ENCODE measurements at places on chromosomes 13 and 19.

- no peak for DNase-seq
Measured at GRCh38 chr13:101424381-101425155, 8.3 kb upstream of the NALCN start.

DNA sequence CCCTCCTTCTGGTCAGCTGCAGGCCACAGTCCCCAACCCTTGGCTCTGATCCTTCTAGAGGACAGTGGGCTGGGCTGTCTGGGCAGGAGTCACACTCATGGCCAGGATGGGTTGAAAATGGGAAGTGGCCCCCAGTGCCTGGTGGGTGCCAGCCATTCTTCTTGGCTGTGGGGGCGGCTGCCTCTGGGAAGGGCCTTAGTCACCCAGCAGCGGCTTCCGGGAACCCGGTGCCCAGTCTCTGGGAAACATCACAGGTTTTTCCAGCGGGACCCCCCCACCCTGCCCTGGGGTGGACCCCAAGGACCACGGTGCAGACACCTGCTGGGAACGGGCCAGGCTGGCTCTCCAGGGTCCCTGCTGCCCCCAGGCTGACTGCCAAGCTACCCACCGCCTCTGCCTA is 27.3 kb upstream of the SLC7A10 start:
- DNase-seq, result no peak

DNA sequence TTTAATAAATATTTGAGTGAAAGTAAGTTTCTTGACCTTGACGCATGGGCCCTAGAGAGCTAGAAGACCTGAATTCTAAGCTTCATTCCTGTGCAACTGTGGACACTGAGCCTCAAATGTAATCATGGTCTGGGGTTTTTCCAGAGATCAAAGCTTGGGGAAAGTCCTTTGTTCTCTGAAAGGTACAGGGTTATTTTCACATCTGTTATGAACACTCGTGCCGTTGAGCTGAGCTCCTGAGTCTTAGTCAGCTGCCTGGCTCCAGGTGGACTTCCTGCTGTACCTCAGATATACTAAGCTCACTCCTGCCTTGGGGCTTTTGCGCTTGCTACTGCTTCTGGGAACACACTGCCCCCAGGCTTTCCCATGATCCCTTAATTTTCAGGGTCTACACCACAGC is 7.5 kb upstream of the ZBTB32 start:
- DNase-seq, result peak; percentile 87

DNA sequence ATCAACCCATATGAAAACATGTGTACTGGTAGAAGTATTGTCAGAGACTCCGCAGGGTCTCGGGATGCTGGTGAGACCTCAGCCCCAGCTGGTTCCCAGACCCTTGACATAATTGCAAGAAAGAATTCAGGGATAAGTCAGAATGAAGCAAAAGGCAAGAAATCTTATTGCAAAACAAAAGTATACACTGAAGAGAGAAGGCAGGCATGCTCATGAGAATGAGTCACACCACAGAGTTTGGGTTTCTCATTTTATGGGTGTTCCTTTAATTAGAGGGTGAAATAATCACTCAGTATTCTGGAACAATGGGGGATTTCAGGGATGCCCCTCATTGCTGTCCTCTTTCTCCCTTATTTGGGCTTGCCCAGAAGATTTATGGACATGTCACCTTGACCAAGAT is 1423.8 kb upstream of the MIR17HG start:
- no peak for DNase-seq

DNA sequence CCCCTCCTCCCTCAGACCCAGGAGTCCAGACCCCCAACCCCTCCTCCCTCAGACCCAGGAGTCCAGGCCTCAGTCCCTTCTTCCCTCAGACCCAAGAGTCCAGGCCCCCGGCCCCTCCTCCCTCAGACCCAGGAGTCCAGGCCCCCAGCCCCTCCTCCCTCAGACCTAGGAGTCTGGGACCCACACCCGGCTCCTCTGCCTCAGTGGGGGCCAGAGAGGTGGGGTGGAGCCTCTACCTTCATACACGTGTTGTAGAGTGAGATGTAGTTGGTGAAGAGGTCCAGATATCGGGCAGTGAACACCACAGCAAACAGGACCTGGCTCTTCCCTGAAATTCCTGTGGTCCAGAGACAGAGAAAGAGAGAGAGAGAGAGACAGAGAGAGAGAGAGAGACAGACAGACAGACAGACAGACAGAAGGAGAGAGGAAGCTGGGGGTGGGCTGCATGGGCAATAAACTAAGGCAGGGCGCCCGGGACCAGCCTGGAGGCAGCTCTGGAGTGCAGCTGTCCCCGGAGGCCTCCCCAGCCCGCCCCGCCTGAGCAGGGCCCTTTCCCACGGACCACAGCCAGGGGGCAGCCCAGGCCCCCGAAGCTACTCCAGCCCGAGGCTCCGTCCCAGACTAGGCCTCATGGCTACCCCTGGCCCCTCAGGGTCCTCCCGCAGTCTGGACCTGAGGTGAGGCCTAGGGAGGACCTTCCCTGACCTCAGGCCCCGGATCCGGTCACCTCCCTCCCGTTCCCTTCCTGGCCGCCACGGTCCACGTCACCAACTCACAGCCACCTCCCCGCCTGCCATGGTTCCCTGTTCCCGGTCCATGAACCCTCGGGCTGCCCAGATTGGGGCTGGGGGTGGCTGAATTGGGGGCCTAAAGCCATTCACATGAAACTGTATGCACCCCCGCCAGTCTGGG is 907 bp downstream of the KDELR1 start:
- DNase-seq, result peak; percentile 77

GRCh38 chr13:27168906-27169657 is 2.5 kb downstream of the USP12 start:
- DNase-seq, result no peak

GRCh38 chr13:40530961-40531360 is 135.5 kb downstream of the FOXO1 start:
- no peak for DNase-seq
